Activated B cell treated with CpG ODN at 0.5 μM for 24 hours (primary cell): ENCODE measurements at places on chromosomes 2 and 18.

DNA sequence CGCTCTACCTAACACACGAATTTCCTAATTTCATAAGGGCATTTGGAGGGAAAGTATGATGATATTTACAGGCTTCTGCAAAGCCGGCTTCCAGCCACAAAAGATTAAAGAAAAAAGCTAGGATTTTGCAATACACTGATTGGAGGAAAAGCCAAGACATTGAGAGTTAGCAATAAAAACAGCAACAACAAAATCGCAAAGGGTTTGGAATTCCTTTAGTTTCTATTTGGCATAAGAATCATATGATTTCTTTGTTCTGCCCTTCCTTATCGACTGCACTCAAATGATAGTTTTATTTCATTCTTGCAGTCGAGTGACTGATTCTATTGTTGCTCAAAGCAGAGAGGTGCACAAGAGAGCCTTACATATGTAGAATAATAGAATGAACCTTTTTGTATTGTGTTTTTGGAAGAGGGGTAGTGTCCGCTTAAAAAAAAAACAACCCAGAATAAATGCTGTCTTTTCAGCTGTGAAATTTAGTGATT lies 3.9 kb upstream of the ZNF532 start:
- no peak overlapping the region for H3K4me3 ChIP-seq
- no peak for DNase-seq
- H3K36me3 ChIP-seq, result peaks cover 10% of the 10 kb centered on the region
- H3K4me1 ChIP-seq, result peaks cover 31% of the 10 kb centered on the region

- no peaks in the 10 kb centered on the region for H3K27me3 ChIP-seq
- no peak overlapping the region for H3K27ac ChIP-seq
- DNase-seq, result no peak
- H3K4me1 ChIP-seq, result peaks cover 4% of the 10 kb centered on the region
- H3K4me3 ChIP-seq, result no peak overlapping the region
- H3K36me3 ChIP-seq, result peaks cover 18% of the 10 kb centered on the region
Observed at GRCh38 chr2:42658306-42658705, 89.9 kb downstream of the MTA3 start.

DNA sequence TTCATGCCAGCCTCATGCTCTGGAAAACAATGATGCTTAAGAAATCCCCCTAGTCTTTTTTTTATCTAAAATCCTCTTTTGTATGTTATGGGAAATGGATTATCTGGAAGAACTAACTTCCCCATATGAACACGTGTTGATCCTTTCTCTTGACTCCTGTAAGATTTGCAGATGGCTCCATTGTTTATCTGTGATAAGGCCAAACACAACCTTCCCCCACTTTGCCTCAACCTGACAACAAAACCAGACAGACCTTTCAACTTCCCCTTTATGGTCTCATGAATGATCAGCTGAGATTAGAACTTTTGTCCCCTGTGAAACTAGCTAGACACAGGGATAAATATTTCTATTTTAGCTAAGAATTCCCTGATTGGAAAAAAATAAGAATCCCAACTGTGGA lies 828.0 kb upstream of the CDH2 start:
- no peaks in the 10 kb centered on the region for H3K36me3 ChIP-seq
- DNase-seq, result no peak
- no peaks in the 10 kb centered on the region for H3K4me1 ChIP-seq
- H3K27ac ChIP-seq, result no peak overlapping the region
- no peaks in the 10 kb centered on the region for H3K27me3 ChIP-seq
- no peak overlapping the region for H3K4me3 ChIP-seq

GRCh38 chr2:166572937-166573336 lies 78.9 kb upstream of the SCN7A start:
- H3K27me3 ChIP-seq, result no peaks in the 10 kb centered on the region
- H3K36me3 ChIP-seq, result no peaks in the 10 kb centered on the region
- H3K27ac ChIP-seq, result no peak overlapping the region
- H3K4me1 ChIP-seq, result no peaks in the 10 kb centered on the region
- H3K4me3 ChIP-seq, result no peak overlapping the region

GRCh38 chr2:200845669-200846325 lies 18.7 kb downstream of the CLK1 start:
- H3K4me3 ChIP-seq, result no peak overlapping the region
- no peaks in the 10 kb centered on the region for H3K27me3 ChIP-seq
- no peak overlapping the region for H3K27ac ChIP-seq
- no peaks in the 10 kb centered on the region for H3K4me1 ChIP-seq
- DNase-seq, result no peak
- peaks cover 6% of the 10 kb centered on the region for H3K36me3 ChIP-seq

GRCh38 chr2:158692372-158693103 lies 102.6 kb upstream of the DAPL1 start:
- H3K4me3 ChIP-seq, result no peak overlapping the region
- H3K27ac ChIP-seq, result no peak overlapping the region
- no peaks in the 10 kb centered on the region for H3K36me3 ChIP-seq
- H3K27me3 ChIP-seq, result no peaks in the 10 kb centered on the region
- no peak for DNase-seq

- peaks cover 16% of the 10 kb centered on the region for H3K27me3 ChIP-seq
- H3K4me3 ChIP-seq, result no peak overlapping the region
- H3K36me3 ChIP-seq, result peaks cover 2% of the 10 kb centered on the region
- no peak for DNase-seq
Observed at GRCh38 chr18:48018851-48019250, 88.4 kb upstream of the SMAD2 start.

- no peak overlapping the region for H3K27ac ChIP-seq
- H3K27me3 ChIP-seq, result no peaks in the 10 kb centered on the region
- H3K36me3 ChIP-seq, result peaks cover 52% of the 10 kb centered on the region
Observed at GRCh38 chr2:239180526-239181073, 220.2 kb downstream of the HDAC4 start.

GRCh38 chr2:52115750-52116149 lies 1083.8 kb upstream of the NRXN1 start:
- H3K27me3 ChIP-seq, result no peaks in the 10 kb centered on the region
- no peaks in the 10 kb centered on the region for H3K36me3 ChIP-seq
- no peaks in the 10 kb centered on the region for H3K4me1 ChIP-seq
- DNase-seq, result no peak
- no peak overlapping the region for H3K27ac ChIP-seq
- H3K4me3 ChIP-seq, result no peak overlapping the region

- DNase-seq, result no peak
- peaks cover 2% of the 10 kb centered on the region for H3K4me1 ChIP-seq
- peak overlapping the region; percentile 42 for H3K27ac ChIP-seq
- H3K27me3 ChIP-seq, result no peaks in the 10 kb centered on the region
- no peak overlapping the region for H3K4me3 ChIP-seq
Observed at GRCh38 chr2:37283207-37283606, 41.4 kb downstream of the PRKD3 start.
